ENCODE measurements at places on chromosomes 4 and X. TPM values are rescaled to one million over a fixed set of nuclear protein-coding genes. Genes with fewer than 3 reads are reported as not detected.

- no peak for DNase-seq
Measured at GRCh38 chr4:76969495-76969894, 19.9 kb downstream of the SEPTIN11 start.

DNA sequence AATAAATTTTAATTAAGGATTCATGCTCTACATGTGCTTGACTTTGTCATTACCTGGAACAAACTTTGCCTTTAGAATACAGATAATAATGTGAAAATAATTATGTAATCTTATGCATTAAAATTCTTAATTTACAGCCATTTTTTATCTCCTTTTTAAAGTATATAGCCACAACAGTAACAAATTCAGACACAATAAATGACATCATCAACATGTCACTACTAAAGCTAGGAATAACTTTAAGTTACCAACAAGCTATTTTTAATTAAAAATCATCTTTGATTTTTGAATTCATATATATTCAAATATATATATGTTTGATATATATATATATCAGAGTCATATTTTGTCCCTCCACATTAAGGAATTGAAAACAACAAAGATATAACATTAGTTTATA lies 107.7 kb downstream of the MAD2L1 start:
- no peak for DNase-seq

FMR1NB gene
- not detected for total RNA-seq

GRCh38 chr4:8779490-8779932 lies 92.1 kb downstream of the HMX1 start:
- no peak for DNase-seq

GRCh38 chrX:136806891-136807410 lies 26.2 kb upstream of the ARHGEF6 start:
- DNase-seq: no peak

- peak; percentile 82 for DNase-seq
Measured at GRCh38 chr4:164753873-164754488, at the start of gene SMIM31. Gene SMIM31 (plus strand): TSS chr4:164754131. CDS start chr4:164770444, 16,313 bp downstream.

RBMXL3 gene
- total RNA-seq: not detected

- DNase-seq: no peak
Measured at GRCh38 chr4:18020145-18020670, 1.3 kb downstream of the LCORL start.

- DNase-seq: peak; percentile 32
Measured at GRCh38 chr4:170827562-170828274, 738.0 kb upstream of the AADAT start.

DNA sequence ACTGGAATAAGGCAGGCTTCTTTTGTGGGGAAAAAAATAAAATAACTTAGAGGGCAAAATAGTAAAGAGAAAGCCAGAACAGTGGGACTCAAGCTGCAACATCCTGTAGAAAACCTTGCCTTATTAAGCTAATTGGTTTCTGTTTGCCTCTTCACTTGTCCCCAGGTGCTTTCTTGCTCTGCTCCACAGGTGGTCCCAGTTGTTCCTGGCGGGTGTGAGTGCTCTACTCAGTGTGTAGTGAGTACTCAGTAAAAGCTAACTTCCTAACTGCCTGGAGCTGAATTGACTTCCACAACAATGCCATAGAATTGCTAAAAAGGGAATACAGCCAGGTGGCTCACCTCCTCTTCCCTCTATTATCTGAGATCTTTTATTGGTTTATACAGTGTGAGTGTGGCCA lies 930.2 kb downstream of the C4orf33 start:
- DNase-seq: no peak

CD38 gene
- total RNA-seq: not detected

- no peak for DNase-seq
Measured at GRCh38 chrX:40165861-40166260, 68.1 kb upstream of the BCOR start.

TIMM17B gene
- 28.2 TPM for total RNA-seq

GRCh38 chr4:182238355-182238931 lies 4.8 kb upstream of the TENM3 start:
- DNase-seq: no peak

DNA sequence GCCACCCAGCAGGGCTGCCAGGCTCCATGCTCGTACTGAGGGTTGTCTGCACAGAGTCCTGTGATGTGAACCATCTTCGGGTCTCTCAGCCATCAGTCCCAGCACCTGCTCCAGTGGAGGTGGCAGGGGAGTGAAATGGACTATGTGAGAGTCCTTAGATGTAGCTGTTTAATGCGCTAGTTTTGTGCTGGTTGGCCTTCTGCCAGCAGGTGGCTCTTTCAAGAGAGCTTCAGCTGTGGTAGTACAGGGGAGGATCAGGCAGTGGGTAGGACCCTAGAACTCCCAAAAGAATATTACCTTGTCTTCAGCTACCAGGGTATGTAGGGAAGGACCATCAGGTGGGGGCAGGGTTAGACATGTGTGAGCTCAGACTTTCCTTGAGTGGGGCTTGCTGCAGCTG lies 1066.0 kb downstream of the GLUD2 start:
- DNase-seq: no peak

DNA sequence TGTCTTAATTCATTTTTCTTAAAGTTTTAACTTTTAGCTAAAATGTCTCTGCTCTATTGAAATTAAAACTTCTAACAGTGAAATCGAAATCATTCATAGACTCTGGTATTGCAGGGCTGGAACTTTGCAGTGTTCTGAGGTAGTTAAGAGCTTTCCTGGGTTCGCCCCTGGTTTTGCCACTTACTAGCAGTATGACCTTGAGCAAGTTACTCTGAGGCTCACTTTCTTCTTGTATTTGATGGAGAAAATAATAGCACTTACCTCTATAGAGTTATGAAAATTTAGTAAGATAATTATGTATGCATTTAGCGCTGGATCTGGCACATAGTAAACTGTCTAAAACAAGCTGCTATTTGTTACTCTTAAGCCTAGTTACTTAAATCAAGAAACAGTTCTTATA lies 1.7 kb downstream of the SLAIN2 start:
- no peak for DNase-seq

- DNase-seq: no peak
Measured at GRCh38 chr4:54607067-54607466, 50.7 kb upstream of the KIT start.

DNA sequence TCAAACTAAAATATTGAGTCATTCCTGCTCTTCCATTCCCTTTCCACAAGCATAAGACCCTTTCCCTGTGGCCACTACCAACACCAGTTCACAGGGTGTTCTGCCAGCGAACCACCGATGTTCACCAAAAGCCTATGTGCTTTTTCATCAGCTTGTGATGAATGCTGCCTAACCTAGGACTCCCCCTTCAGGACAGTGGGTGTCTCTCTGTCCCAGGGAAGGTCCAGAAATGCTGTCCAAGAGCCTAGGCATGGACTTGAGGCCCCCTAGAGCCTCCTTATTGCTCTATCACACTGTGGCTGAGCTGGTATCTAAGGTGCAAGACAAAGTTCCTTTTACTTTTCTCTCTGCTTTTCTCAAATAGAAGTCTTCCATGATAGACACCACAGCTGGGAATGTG lies 1015.6 kb downstream of the PCDH19 start:
- no peak for DNase-seq

DNA sequence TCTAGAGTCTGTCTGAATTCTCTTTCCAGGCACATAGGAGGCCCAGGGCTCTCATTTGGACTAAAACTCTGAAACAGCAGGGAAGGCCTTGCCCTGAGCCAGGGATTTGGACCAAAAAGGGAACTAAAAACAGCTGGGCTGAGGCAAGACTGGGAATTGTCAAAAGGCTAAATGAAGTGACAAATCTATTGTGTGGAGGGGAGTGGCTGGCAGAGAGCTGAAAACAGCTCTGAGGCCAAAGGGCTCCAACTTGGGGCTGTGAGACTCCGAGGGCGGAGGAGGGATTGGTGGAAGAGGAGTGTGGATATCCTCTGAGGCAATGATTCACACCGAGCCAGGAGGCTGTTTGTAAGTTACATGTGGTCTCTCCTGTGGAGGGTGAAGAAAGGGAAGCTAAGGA lies 63.2 kb downstream of the PHEX start:
- DNase-seq: no peak

- DNase-seq: no peak
Measured at GRCh38 chr4:88448889-88449288, 8.0 kb upstream of the HERC5 start.

GRCh38 chr4:100466501-100466900 lies 51.3 kb downstream of the EMCN start:
- DNase-seq: no peak

DNA sequence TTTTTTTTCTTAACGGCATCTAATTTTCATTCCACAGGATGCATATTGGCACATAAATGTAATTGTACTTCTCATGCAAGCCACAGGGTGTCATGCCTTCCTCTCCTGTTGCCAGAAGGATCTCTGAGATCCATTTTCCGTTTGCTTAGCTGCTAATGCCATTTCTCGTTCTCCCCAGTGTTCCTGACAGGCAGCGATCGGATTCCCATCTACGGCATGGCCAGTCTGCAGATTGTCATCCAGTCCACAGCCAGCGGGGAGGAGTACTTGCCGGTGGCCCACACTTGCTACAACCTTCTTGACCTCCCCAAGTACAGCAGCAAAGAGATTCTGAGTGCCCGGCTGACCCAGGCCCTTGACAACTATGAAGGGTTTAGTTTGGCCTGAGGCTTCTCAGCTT lies 8.9 kb upstream of the NAP1L5 start:
- DNase-seq: peak; percentile 33

S100P gene
- total RNA-seq: 928 TPM

CENPVL2 gene
- total RNA-seq: not detected

GRCh38 chrX:49073601-49074575 lies at the start of gene PRAF2:
Gene PRAF2 (minus strand): TSS chrX:49074002. CDS start chrX:49073987, 15 bp downstream.
- DNase-seq: peak; percentile 81

FGF13 gene
- 1.2 TPM for total RNA-seq

RNF128 gene
- total RNA-seq: 32.1 TPM

MTMR8 gene
- total RNA-seq: 1.3 TPM

DNA sequence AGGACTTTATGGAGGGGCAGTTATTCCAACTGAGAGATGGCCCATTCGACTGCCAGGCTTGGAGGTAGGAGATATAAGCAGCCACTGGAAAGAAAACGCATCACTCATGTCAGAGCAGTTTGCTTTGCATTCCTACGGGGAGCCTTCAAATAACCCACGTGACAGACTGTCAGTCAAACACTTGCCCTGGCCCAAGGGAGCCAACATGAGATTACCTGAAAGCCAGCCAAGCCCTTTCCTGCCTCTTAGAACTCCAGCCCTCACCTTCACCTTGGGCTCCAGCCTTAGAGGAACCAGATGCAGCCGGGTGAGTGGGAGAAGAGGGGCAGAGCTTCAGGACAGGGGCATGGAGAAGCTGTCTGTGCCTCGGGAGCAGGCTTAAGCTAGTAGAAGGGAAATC lies 95.3 kb upstream of the CXCL13 start:
- no peak for DNase-seq

- peak; percentile 25 for DNase-seq
Measured at GRCh38 chr4:87717276-87718031, 67.4 kb downstream of the DMP1 start.

DNA sequence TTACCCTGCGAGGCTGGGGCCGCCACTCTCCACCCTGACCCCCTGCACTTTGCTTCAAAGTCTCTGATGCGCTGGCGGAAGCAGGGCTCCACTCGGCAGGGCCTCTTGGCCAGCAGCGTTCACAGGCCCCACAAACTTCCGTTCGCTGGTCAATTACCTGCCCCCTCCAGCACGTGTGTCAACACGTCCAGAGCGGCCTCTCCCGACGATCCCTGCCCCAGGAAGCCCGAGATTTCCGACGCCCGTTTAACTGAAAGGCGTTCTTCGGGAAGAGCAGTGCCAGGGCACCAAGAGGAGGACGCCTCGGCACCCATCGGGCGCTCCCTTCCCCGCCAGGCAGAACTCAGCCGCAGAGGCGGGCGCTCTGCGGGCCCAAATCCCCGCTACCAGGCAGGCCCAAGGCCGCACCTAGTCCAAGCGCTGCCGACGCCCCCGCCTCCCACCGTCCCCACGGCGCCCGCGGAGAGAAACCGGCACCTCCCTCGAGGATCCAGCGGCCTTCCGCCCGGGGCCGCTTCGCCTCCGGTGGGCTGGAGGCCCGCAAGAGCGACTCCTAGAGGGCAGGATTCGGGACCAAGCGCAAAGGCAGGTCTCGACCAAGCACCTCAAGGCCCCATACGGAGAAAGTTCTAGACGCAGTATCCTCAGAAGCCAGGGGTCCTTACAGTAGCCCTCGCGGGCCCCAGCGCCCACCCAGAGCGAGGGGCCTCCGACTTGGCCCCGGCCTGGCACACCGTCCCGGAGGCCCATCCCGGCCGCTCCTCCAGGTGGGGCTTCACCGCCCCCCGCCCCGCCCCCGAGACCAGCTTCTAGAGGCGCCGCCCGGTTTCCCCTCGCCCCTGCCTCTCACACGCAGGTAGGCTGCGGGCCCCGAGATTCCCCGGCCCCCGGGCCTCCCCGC lies 586 bp downstream of the BCAP31 start:
- peak; percentile 55 for DNase-seq

DNA sequence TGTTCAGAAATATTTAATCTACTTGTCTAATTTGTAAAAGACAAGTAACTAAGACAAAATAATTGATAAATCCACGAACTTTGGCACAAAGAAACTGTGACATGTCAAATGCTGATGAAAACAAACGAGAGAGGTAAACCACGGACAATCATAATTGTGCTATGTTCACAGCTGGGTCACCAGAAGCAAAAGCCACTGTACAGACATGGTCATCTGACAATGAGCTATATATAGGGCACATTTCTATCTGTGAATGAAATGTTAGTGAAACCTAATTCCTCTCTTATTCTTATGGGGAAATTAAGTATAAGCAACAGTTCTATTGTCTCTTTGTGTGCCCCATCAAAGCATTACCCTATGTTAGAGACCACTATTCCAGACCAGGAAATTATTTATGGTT lies 444.0 kb upstream of the TRAM1L1 start:
- DNase-seq: no peak

DNA sequence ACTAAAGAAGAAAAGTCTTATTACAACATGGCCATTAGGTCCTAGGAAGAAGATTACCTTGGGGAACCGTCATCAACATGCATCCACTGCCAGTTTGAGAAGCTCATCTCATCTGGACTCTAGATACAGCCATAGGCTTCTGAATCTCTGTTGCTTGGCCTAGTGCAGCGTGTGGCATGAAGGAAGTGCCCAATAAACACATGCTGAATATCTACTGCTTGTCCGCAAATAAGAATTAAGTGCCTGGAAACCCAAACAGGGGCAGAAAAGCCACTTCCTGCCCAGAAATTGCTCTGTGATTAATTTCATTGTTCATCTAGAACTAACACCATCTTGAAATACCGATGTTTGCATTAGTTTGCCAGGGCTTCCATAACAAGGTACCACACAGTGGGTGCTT lies 241.1 kb upstream of the KLF3 start:
- no peak for DNase-seq

GRCh38 chr4:6116696-6117285 lies 83.6 kb downstream of the JAKMIP1 start:
- DNase-seq: no peak

Data from bronchial epithelial cell (primary cell).